ENCODE measurements at places on chromosomes 7 and 10. TPM values are rescaled to one million over a fixed set of nuclear protein-coding genes. Genes with fewer than 3 reads are reported as not detected.

DNA sequence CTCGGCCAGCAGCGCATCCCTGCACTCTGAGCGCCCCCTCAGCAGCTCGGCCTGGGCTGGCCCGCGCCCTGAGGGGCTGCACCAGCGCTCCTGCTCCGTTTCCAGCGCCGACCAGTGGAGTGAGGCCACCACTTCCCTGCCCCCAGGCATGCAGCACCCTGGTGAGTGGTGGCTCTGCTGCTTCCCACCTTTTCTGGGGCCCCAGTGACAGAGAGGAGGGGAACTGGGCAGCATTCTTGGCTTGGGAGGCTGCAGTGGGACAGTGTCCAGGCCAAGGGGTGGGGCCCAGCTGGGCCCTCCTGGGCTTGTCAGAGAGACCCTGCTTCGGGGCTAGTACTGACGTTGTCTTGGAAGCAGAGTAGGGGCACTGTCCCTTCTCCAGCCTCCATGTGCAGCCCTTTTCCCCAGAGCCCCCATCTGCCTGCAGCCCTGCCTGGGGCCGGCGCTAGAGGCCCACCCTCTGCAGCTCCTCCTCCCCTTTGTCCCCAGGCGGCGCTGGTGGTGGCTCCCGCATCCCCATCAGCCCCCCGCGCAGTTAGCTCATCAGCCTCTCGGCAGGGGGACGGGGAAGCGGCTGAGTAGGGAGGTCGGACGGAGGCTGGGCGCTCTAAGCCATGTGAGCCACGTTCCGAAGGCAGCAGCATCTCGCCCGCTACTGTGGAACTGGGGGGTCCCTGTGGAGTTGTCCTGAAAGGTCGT is 29.2 kb downstream of the GBX1 start:
- H3K27me3 ChIP-seq = no peaks in the 10 kb centered on the region
- H3K27ac ChIP-seq = no peak overlapping the region
- H3K36me3 ChIP-seq = no peaks in the 10 kb centered on the region
- DNase-seq = no peak

DNA sequence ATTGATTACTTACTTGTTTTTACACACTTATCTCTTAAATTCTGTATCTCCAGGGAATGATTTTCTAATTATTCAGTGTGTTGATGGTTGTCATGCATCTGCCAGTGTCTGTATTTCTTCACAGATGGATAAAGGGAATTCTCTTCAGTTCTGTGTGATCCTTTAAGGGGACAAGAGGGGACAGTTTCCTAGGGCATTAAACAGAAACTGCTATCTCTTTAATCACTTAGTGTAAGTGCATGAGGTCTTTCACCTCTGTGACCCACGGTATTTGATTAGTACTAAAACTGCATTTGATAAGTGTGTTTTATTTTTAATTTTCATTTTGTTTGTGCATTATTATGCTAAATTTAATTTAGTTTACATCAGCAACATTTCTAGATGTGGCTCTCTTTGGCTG is 26.6 kb upstream of the SEMA3D start:
- no peaks in the 10 kb centered on the region for H3K36me3 ChIP-seq
- H3K4me3 ChIP-seq = no peak overlapping the region
- H3K27me3 ChIP-seq = no peaks in the 10 kb centered on the region

DNA sequence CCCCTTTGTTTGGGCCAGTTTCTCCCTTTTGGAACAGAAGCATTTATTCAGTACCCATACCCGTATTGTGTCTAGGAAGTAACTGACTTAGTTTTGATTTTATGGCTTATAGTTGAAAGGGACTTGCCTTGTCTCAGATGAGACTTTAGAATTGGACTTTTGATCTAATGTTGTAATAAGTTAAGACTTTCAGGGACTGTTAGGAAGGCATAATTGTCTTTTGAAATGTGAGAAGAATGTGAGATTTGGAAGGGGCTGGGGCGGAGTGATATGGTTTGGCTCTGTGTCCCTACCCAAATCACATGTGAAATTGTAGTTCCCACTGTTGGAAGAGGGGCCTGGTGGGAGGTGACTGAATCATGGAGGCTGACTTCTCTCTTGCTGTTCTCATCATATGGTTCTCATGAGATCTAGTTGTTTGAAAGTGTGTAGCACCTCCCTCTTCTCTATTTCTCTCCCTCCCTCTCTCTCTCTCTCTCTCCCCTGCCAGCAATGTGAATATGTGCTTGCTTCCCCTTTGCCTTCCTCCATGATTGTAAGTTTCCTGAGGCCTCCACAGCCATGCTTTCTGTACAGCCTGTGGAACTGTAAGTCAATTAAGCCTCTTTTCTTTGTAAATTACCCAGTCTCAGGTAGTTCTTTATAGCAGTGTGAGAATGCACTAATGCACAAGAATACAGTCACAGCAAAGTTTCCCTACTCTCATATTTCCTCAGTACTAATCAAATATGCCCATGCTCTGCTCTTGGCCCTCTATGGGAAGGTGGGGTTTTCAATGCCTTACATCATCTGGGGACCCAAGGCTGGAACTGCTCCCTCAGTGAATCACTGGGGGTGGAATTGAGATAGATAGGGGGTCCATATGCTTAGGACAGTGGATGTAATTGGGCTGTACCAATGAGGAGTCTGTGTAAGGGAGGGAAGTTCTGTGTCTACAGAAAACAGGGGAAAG is 17.2 kb upstream of the AKR1C1 start:
- peaks cover 2% of the 10 kb centered on the region for H3K27me3 ChIP-seq
- H3K4me3 ChIP-seq = no peak overlapping the region

DNA sequence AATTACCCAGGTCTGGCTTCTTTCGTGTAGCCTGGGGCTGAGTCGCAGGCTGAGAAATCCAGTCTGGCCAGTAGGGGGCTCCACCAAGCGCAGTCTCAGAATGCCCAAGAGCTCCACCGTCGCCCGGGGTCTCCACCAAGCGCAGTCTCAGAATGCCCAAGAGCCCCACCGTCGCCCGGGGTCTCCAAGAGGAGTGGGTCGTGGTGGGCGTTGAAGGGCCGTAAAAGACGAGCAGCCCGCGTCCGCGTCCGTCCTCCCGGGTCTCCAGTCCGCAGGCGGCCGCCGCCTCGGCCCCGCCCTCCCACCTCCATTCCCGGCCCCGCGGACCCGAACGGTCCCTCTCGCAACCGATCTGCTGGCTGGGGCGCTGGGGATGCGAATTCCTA is 892 bp upstream of the ZYX start:
- peak overlapping the region; percentile 85 for H3K4me3 ChIP-seq
- peak overlapping the region; percentile 89 for H3K27ac ChIP-seq
- peak; percentile 81 for DNase-seq
- H3K36me3 ChIP-seq = no peaks in the 10 kb centered on the region
- H3K4me1 ChIP-seq = peaks cover 50% of the 10 kb centered on the region
- no peaks in the 10 kb centered on the region for H3K27me3 ChIP-seq

- H3K36me3 ChIP-seq = no peaks in the 10 kb centered on the region
- H3K4me1 ChIP-seq = peaks cover 15% of the 10 kb centered on the region
- no peaks in the 10 kb centered on the region for H3K27me3 ChIP-seq
- peak overlapping the region; percentile 72 for H3K27ac ChIP-seq
Measured at GRCh38 chr7:151794508-151795167, 82.3 kb downstream of the PRKAG2 start.

FGF8 gene
- not detected for total RNA-seq

PTPRE gene
- total RNA-seq = 16.8 TPM

Measured in activated T-helper 2 cell treated with anti-CD3 and anti-CD28 coated beads, Interferon-gamma antibody, Interleukin-2, Interleukin-4, amounts not matched to agents 10 μg/mL and 5 μg/mL and 100 μg/mL, durations not matched to agents 14 hours and 24 hours and 36 hours (primary cell).